Stimulated activated CD4-positive, alpha-beta T cell treated with anti-CD3 and anti-CD28 coated beads, Interleukin-4, amount 100 ng/mL, for 1 hour (primary cell): ENCODE measurements at places on chromosomes 12 and 14.

DNA sequence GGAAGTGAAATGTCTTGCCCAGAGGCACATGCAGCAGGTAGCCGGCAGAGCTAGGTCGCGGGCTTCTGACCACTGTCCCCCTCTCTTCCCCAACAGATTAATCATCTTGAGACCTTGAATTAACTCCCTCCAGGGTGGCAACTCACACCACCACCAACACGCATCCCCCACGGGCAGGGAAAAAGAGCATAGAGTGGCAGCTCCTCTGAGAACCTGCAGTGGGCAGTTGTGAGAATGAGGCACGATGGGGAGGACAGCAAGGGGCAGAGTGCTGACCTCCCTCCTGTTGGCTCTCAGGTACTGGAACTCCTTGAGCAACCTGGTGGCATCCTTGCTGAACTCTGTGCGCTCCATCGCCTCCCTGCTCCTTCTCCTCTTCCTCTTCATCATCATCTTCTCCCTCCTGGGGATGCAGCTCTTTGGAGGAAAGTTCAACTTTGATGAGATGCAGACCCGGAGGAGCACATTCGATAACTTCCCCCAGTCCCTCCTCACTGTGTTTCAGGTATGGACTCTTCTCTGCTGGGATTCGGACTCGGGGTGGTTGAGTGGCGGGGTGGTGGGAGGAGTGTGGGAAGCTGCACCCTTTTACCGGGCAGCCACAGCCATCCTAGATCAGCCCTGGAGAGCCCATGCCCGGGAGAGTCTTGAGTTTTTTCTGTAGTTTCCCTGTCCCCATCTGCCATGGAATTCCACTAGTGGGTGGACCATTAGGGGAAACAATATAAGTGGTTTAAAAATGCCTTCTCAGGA, 213.3 kb upstream of the FKBP4 start:
- DNase-seq: no peak

DNA sequence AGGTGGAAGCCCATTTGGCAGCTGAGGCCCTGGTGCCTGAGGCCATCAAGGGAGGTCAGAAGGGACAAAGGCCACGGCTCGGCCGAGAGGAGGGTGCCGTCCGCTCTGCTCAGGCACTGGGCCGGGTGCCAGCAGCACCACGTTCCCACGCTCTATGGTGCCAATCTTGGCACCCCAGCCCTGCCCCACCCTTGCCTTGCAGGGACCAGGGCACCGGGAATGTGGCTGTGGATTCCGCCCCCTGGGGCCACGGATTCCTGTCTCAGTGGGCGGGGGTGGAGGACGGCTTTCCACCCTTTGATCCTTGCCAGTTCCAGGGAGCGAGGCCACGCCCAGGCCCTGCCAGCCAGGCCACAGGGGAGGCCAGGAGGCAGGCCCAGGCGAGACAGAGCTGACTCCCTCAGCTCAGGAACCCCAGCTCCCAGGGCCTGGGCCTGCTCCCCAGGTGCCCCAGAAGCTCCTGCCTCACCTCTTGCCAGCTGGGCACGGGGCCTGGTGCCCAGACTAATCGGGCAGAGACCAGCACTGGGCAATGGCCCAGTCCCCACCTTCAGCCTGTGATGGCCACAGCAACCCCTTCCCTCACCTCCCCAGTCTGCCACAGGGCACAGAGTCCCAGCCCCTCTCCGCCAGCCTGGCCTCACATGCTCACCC, 26.4 kb upstream of the GPR132 start:
- DNase-seq: no peak

DNA sequence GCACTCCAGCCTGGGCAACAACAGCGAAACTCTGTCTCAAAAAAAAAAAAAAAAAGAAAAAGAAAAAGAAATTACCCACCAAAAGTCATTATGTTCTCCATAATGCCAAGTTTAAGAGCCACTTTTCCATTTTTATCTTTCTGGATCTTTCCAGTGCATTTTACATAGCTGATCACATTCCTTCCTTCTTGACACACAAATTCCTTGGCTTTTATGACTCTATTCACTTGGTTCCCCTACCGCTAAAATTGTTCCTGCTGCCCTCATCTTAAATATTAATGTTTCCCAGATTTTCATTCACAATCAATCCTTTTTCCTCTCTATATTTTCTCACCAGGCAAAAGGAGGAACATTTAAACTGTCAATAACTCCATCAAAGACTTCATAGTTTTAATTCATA, 20.2 kb downstream of the KLHL28 start:
- DNase-seq: no peak

- no peak for DNase-seq
Observed at GRCh38 chr12:113863455-113863845, 102.7 kb downstream of the RBM19 start.

DNA sequence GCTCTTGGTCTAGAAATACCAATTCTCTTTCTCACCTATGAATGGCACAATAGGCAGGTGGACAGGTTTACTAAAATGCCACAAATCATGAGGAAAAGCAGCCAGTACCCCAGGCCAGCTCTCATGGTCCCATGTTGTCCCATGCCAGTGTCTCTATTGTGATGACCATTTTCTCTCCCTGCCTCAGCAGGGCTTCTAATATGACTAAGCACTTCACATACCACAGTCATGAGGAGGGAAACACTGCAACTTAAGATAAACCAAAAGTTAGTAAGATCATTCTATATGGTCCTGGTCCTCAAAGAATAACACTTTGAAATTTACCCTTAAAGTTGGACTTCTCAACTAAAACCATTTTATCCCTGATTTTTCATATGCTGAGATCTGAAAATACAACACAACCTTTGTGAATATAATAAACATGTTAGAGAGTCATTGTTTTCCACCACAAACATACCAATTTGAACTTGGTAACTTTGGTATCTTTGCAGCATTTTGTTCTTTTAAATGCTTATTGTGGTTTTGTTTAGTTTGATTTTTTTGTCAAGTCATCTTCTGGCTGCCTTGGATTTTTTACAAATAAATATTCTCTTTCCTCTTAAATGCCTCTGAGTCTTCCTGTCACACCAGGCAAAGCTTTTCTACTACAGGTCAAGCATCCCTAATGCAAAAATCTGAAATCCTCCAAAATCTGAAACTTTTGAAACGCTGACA, 3.6 kb downstream of the TTC5 start:
- no peak for DNase-seq

DNA sequence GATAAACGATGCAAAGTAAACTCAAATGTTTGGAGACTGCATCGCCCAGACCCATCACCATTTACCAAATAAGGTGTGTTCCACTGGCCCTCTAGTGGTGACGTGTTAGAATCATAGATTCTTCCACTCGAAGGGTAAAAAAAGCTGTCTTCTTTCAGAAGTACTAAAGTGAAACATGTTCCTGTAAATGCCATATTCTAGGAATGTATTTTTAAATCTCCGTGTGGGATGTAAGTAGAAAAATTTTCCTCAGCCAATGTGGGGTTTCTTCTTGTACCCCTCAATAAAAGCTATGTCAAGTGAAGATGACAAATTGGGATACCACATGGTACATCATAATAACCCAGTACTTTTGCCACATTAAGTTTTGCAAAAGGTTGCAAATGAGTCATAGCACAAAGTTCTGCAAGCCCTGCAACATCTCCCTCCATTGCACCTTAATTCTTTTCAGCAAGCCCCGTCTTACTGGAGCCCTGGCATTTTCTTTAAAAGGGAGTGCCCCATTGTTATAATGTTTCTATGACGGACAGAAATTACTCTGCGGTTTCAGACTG, 100.8 kb downstream of the CCER1 start:
- DNase-seq: no peak

- DNase-seq: no peak
Observed at GRCh38 chr12:62044450-62045135, 215.6 kb upstream of the USP15 start.

DNA sequence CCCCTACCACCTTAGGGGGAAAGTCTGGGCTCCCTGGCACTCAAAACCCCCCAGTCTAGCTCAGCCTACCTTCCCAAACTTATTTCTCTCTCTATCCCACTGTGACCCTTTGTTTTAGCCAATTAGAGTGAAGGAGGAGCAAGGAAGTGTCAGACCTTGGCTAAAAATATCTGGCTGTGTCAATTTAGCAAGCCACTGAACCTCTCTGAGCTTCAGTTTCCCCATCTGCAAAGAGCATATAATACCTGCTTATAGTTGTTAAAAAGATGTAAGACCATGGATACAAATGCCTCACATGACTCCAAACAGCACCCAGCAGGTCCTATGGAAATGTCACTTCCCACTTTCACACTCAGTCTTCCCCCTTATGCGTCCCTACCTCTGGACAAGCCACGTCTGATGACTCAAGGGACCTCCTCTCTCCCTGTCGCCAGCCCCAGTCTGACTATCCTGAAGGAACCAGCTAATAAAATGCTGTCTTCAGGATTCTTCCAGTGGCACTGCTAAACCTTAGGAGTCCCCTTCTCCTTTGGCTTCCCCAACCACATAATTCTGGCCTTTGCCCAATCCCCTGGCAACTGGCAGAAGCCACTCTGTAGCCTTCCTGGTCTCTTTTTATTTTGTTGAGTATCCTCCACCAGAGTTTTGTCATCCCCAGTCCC, 19.3 kb downstream of the FOXN3 start:
- DNase-seq: no peak

DNA sequence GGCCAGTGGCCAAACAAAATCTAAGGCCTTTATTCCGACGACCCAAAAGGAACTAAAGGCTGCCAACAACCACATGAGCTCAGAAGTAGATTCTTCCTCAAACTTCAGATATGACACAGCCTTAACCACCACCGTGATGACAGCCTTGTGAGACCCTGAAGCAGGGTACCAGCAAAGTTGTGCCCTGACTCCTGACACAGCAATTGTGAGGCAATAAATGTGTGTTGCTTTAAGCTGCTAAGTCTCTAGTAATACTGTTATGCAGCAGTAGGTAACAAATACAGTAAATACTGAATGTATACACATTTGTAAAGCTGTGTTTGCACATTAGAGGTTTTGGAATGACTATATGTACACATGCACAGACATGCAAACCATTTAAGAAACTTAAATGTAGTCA, 10.7 kb upstream of the SLC6A13 start:
- DNase-seq: no peak

DNA sequence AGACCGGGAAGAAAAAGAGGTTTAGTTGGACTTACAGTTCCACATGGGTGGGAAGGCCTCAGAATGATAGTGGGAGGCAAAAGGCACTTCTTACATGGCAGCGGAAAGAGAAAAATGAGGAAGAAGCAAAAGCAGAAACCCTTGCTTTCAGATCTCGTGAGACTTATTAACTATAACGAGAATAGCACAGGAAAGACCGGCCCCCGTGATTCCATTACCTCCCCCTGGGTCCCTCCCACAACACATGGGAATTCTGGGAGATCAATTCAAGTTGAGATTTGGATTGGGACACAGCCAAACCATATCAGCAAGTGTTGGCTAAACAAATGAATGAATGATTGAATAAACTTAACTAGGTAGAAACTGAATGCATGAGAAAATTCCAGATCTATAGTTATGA, 85.3 kb upstream of the PARP11 start:
- no peak for DNase-seq

GRCh38 chr12:26629864-26630263, 203.1 kb downstream of the ITPR2 start:
- DNase-seq: no peak

DNA sequence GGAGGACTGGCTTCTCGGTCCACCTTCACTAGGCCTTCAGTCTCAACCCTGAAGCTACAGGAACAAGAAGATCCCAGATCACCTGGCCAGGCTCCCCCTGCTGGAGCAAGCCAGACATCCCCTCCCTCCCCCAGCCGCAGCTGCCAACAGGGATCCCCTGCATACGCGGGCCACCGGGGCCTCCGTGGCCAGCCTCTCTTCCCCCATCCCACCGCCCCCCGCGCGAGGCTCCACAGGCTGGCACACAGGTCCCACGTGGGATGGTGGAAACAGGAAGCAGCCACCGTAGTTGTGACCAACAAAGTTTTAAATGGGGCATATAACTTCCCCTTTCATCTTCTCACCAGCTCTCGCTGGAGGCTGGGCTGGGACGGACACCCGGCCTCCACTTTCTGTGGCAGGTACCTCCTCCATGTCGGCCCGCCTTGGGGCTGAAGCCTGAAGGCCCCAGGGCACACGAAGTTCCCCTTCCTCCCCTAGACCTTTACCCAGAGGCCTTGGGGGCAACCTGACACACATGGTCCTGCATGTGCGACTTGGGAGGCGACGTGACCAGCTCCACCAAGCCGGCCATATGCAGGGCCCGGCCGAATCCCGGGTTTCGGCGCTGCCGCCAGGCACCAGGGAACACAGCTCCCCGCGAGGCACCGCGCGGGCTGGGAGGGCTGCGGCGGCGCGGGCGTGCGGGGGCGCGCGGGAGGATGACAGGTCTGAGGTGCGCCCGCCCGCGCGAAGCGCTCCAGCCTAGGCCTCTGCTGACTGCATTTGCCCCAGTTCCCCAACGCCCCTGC, 44.4 kb upstream of the PNMA1 start:
- DNase-seq: peak; percentile 72

DNA sequence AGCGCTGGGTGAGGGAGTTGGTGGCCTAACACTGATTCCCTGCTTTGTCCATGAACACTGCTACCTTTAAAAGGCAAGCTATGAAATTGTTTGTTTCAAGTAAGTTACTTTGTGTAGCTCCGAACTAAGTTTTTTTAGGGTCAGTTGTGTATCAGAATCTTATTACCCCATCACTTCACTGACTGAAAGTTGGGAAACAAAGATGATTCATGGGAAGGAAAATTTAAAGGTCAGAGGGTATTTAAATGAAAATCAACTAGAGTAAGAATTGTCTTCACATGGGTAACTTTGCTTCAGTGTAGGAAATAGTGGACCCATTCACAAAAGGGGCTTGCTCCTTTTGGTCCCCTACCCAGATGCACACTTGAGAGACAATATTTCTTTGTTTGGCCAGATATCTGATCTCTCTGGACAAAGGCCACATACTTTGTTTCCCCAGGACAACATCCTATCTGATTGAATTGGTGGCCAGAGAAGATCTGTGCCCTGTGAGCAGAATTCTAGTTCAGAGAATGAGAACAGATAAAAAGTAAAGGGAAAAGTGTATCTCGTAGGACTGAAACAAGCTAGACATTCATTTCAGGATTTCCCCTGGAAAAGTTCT, 53.5 kb downstream of the RAB35 start:
- no peak for DNase-seq

- no peak for DNase-seq
Observed at GRCh38 chr12:87756721-87757120, 272.5 kb downstream of the C12orf50 start.

- DNase-seq: no peak
Observed at GRCh38 chr14:58912799-58913432, 275.2 kb downstream of the DACT1 start.
